Stimulated activated CD4-positive, alpha-beta T cell treated with anti-CD3 and anti-CD28 coated beads, Interleukin-12 subunit alpha, Interleukin-12 subunit beta, amount 100 ng/mL, for 24 hours (primary cell): ENCODE measurements at places on chromosomes 2 and 18.

DNA sequence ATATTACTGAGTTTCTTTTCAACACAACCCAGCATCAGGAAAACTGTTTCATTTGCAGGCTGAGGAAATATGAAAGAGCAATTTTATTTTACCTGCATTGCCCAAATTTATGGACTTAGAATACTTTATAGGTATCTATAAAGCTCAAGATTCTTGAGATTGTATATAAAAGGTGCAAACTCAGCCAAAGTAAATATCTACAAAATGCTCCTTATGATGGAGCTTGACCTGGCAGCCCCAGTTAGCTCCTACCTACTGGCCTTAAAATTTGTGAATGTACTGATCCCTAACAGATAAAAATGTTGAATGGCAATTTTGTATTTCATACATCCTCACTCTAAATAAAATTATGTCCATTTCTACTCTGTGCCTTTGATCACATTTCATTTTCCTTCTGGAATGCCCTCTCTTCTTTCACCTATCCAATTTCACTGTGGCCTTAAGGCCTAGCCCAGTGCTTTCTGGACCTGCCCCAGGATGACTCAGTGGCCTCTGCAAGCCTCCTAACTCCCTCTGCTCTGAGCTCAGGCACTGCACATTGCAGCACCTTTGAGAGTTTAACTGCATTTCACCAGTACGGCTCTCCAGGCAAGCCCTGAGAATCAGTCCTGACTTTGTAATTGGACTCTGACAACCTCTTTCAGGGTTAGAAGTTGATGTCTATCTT, 125.9 kb downstream of the ANTXR1 start:
- no peak for DNase-seq

DNA sequence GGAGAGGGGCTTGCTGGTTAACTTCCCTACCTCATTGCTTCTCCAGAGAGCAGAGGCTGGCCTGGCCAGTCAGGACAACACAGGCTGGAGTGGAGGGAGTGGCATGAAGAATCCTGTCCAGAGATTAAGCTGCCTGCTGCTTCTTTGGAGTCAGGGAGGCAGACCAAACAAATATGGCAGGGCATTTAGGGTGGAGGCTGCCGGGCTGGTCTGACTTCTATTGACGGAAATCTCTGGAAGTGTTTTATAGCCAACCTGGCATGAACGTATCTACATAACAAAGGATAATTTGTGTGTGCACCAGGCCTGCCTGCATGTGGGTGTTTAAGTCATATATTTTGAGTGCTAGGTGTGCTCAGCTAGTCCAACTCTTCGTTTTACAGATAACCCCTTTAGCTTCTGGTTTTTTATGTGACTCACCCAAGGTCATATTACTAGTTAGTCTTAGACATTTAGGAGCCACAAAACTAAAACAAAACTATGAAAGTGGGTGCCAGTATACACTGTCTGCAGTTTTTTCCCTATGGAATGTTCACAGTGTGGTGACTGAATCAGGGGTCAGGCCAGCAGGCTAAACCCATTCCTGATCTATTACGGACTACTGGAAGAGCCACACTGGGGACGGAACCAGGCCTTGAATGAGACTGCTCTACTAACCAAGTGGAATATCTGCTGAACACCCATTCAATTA, 5.5 kb downstream of the NPC1 start:
- no peak for DNase-seq

GRCh38 chr2:120539937-120540718, 194.2 kb downstream of the INHBB start:
- DNase-seq, result no peak

DNA sequence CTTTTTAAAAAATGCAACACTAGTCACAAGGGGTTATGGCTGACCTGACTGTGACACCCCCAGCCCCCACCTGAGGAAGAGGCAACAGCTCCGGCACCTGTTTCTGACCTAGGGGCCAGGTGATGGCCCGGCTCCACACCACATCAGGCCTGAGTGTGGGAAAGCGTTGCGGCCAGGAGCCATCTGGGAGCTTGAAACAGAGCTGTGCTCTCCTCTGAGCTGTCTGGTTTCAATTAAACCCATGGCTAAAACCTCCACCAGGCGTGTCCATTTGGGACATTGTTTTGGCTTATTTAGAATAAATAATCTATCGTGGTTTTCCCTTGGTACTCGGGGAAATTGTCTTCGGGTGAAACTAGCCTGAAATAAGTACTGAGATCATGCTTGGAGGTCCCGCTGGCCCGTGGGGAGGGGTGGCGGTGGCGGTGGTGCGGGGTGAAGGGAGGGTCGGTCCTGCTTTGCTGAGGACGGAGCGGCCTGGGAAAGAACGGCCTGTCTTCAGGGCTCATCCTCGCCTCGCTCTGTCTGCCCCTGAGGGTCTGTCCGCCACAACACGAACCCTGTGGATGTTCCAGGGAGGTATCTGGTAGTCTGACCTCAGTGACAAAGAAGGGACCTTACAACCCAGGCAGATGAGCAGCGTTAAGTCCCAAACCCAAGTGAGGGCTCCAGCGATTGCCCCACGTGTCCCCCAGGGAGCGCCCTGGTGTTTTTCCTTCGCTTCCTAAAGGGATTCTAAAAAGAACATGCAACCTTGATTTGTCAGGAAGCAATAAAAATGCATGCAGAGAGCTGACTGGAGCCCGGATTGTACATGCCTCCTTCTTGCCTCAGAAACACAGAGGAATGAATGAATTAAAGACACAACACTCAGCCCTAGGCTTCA, 58.7 kb downstream of the IL1RL2 start:
- DNase-seq, result no peak
